ENCODE measurements at places on chromosomes 1 and 21. TPM values are rescaled to one million over a fixed set of nuclear protein-coding genes. Genes with fewer than 3 reads are reported as not detected.

FNDC5 gene
- 0.20 TPM for total RNA-seq

PLPPR5 gene
- total RNA-seq = not detected

FCN3 gene
- not detected for total RNA-seq

LCE1A gene
- not detected for total RNA-seq

DAB1 gene
- not detected for total RNA-seq

PDPN gene
- not detected for total RNA-seq

SLC6A17 gene
- total RNA-seq = 5.6 TPM

GSTM2 gene
- total RNA-seq = 3.4 TPM

Measured in A549 treated with AZD2906 at 1 μM for 4 hours (cell line).